ENCODE measurements at places on chromosomes 5 and 9.
A peak's percentile ranks its signal among the peaks of the same experiment; 100 is the strongest.

DNA sequence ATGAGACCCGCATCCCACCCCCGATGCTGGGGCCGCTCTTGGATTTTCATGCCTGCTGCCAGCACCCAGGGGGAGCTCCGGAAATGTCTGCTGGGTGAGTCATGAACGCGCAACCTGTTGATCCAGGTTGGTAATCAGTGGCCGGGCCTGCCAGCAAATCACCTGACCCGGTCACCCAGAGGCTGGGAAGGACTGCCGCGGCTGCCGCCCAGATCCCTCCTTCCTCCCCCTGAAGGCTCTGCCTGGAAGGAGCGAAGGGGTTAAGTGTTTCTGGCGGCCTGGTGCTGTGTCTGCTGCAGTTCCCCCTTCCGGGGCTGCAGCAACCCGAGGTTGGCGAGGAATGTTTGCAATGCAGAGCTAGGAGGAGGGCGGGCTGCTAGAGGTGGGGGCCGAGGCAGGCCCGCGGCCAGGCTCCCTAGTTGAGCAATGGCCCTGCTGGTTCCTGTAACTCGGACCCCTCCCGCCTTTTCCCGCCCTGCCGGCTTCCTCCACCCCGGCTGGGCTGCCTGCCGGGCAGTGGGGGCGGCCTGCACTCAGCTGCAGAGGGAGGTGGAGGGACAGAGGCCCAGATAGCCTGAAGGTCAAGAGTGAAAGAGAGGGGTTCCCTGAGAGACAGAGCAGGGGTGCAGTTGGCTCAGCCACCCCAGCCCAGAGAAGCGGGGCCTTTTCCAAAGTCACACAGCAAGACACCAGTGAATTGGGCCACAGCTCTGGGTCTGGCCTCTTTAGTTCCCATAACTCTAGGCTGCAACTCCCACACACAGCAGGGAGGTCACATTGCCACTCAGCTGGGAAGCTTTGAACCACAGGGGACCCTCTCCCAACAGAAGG, 156.3 kb upstream of the IER5L start:
- peak; percentile 96 for DNase-seq

DNA sequence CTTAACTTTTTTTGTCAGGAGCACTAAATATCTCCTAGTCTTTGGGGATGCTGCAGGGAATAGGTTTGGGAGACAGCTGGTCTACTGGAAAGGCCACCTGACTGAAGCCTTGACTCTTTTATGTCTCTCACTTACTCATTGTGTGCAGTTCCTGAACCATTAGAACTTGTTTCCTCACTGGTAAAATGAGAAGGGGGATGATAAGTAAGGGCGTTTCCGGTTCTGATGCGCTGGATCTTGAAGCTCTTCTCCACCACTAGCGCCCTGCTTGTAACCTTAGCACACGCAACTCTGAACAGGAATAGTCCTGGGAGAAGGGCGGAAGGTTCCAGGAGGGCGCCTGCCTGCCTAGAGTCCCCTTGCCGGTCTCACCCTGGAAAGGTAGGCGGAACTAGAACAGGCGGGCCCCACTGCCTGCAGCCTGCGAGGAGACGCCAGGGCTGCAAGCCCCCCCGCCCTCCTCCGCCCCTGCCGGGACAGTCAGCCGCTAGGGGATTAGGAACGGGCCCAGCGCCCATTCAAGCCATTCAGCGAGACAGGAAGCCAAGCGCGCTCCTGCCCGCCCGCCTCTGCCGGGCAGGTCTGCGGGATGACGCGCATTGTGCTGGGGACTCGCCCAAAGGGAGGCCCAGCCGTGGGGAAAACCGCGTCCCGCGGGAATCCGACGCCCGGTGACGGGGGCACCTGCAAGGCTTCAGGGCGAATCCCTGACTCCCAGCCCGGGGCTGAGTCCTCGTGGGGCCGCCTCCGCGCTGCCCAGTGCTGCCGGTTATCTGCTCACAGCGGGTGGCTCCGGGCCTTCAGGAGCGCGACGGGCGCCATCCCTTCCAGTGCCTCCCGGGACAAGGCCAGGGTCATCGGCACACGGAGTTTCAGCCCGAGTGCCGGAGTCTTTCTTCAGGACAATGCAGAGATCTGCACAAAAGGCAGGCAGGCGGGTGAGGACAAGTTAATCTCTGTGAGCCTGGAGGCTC, 44.0 kb upstream of the XPA start:
- peak; percentile 82 for DNase-seq

DNA sequence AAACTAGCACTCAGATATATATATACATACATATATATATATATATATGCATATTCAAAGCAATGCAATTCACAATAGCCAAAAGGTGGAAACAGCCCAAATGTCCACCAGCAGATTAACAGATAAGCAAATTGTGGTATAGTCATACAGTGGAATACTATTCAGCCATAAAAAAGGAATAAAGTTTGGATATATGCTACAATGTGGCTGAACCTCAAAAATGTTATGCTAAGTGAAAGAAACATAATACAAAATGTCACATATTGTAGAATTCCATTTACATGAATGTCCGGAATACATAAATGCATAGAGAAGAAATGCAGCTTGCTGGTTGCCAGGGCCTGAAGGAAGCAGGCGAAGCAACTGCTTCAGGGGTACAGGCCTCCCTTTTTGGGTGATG, 143.4 kb downstream of the ATPSCKMT start:
- no peak for DNase-seq

GRCh38 chr9:36461323-36461722, 61.3 kb upstream of the RNF38 start:
- DNase-seq, result no peak

DNA sequence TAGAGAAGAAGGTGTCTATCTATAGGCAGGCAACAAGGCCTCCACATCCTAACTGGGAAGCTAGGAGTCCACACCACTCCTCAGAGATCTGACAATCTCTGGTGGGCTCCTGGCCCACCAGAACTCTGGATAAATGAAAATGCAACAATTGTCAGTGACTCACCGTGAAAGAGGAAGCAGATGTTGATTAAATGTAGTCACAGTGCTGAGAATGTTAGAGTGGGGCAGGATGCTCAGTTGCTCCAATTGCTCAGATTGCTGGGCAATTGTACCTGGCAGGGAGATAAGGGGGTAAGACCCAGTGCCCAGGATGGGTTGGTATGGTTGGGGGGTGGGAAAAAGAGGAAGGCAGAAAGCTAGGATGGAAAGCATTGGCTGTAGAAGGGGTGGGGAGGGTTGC, 4.3 kb downstream of the CCL19 start:
- no peak for DNase-seq

- no peak for DNase-seq
Measured at GRCh38 chr9:73167614-73168013, 15.9 kb downstream of the ANXA1 start.

DNA sequence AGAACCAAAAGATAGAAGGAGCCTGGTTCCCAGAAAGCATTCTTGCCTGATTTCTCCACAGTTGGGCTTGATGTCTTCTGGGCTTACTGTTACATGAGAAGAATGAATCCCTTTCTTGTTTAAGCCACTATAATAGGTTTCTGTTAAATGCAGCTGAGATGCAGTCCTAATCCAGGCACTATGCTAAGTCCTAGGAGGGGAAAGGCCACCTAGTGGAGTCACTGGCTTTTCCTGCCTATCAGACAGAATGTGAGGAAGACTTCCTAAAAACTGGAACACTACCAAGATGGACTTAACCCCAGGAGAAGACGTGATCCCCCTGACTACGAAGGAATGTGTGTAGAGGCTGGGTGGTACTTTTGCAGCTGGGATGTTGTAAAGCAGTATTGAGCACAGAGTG, 34.3 kb upstream of the FSD1L start:
- DNase-seq, result peak; percentile 47

GRCh38 chr9:21028466-21028865, 3.0 kb downstream of the HACD4 start:
- peak; percentile 44 for DNase-seq

GRCh38 chr9:88583901-88584596, 49.1 kb downstream of the NXNL2 start:
- peak; percentile 78 for DNase-seq

DNA sequence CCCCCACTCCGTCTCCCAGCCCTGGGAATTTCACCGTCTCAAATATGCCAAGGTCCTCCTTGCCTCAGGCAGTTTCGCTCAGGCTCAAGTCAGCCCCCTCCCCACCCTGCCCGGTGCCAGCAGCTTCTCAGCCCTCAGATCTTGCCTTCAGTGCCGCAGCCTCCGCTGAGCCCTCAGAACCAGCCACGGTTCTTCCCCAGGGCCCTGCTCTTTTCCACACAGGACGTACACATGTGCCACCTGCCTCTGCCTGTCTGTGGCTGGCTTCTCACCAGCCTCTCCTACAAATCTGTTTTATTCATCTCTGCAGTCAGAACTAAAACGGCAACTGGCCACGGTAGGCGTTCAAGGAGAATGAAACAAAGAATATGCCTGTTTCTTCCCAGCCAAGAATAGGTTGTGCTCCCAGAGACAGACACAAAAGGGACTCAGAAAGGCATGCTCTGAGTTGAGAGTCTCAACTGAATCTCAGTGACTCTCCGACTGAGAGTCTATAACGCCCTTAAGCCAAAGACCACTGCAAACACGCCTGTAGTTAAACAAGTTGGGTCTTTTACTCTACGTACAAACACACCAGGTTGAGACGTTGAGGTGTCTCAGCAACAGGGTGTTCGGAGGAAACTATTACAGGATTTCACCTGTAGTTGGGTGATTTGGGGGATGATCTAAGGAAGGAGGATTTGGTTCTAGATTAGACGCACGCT, 10.6 kb upstream of the GRIN1 start:
- DNase-seq, result no peak

- peak; percentile 5 for DNase-seq
Measured at GRCh38 chr9:80074439-80074838, 502.7 kb downstream of the TLE4 start.

DNA sequence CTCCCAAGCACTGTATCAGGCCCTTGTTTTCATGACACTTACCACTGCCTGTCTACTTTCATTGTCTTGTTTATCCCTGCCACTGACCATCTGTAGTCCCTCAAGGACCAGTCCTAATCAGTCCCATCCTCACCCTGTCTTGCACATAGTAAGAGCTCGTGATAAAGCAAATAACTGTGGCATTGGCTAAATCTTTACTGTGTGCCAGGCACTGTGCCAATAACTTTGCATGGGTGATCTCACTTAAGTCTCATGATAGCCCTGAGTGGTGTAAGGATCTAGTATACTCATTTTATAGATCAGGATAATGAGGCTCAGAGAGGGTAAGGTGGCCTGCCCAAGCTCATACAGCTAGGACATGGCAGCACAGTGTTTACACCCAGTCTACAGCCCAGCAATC, 5.6 kb downstream of the CDX1 start:
- peak; percentile 39 for DNase-seq

- no peak for DNase-seq
Measured at GRCh38 chr9:122219856-122220672, 8.7 kb downstream of the LHX6 start.

DNA sequence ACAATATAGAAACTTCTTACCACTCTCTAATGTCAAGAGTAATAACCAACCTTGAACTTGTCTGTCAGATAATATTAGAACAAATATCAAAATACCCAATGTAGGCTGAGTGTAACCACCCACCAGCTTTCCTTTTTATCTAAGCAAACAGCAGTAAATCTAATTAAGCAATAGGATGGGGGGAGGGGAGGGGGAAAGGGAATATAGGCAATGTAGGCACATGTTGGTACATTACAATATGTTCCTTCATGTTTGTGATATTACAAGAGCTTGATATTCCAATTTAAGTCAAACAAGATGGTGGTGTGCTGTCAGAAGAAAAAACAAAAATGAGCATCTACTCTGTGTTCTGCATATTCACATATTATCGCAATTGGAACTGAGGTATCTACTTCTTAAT, 158.2 kb downstream of the DENND1A start:
- no peak for DNase-seq

- DNase-seq, result no peak
Measured at GRCh38 chr5:173233347-173234128, 1.5 kb downstream of the NKX2-5 start.

DNA sequence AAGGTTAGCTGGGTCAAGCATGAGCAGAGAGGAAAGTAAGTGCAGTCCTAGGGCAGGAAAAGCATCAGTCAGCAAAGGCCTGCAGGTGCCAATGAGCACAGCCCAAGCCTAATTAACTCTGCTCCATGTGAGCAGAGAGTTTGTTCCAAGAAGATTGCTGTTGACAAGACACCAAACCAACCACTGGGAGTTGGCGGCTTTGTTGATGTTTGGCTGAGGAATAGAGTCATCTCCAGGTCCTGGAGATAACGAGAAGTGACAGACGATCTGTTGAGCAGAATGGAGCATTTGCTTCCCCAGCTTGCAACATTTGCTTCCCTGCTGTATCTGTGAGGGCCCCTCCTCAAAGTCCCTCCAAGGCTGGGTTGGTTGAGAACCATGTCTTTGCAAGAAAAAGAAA, 68.2 kb downstream of the FAM114A2 start:
- no peak for DNase-seq

DNA sequence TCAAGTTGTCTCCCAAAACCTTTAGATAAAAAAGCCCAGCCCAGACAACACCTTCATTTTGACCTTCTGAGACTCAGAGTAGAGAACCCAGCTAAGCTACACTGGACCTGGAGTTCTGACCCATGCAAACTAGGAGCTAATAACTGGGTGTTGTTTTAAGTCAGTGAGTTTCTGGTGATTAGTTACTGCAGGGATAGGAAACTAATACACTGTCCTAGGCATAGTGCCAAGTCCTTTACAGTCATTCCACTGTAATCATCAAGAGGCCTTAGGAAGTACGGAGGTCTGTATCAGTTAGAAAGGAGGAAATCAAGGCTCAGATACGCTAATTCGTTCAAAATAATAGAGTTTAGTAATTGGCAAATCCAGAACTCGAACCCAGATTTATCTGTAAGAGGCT, 197.9 kb downstream of the KCTD16 start:
- peak; percentile 66 for DNase-seq

DNA sequence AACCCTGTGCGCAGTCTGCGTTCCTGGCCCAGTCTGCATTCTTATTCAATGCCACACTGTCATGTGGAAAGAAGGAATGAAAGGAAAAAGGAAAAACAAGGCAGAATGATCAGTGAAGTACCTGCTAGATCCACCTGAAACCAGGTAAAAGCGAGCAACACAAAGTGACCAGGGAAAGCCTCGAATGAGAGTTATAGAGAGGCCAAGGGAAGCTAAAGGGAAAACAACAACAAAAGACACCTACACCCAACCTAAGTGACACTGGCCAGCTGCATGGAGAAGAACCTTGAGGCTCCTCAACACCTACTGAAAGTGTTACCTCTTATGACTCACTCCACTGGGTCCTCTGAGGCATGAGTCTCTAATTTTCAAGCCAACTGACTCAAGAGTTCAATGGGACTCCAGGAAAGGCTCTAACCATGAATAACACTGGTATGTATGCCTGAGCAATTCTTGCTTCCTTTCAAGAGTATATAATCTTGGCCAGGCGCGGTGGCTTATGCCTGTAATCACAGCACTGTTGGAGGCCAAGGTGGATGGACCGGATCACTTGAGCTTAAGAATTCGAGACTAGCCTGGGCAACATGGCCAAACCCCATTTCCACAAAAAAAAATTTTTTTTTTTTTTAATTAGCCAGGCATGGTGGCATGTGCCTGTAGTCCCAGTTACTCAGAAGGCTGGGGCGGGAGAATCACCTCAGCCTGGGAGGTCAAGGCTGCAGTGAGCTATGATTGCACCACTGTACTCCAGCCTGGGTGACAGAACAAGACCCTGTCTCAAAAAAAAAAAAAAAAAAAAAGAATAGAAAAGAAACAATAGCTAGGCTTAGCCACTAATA, 29.0 kb downstream of the MTMR12 start:
- peak; percentile 33 for DNase-seq

All from EL (cell line).